Thyroid gland (tissue), 4 donors: ENCODE measurements at places on chromosomes 7 and 10. TPM values are rescaled to one million over a fixed set of nuclear protein-coding genes. Genes with fewer than 3 reads are reported as not detected.

MARCHF5 gene
- total RNA-seq, result 29.8 TPM

AGR2 gene
- total RNA-seq, result 23.9 TPM

SMO gene
- total RNA-seq, result 17.4 TPM

HOXA5 gene
- 2.7 TPM for total RNA-seq

GRCh38 chr7:33981226-33981625, 75.9 kb downstream of the BMPER start:
- no peak for DNase-seq

DNA sequence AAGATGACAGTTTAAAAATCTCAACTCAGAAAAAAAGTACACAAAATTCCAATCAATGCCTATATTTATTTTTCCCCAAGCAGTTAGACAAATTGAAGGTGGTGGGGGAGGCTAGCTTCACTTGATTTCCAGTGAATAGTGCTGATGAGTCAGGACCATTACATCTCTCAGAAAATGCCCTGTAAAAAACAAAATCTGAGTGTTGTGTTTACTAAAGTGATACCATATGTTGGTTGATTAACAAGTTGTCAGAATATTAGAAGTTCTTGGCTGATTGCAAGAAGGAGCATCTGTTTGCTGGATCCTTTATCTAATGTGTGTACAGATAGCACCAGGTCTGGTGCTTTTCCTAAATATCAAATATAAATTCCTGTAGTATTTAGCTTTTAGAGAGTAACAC, 31.3 kb upstream of the KIAA1217 start:
- no peak for DNase-seq

DNA sequence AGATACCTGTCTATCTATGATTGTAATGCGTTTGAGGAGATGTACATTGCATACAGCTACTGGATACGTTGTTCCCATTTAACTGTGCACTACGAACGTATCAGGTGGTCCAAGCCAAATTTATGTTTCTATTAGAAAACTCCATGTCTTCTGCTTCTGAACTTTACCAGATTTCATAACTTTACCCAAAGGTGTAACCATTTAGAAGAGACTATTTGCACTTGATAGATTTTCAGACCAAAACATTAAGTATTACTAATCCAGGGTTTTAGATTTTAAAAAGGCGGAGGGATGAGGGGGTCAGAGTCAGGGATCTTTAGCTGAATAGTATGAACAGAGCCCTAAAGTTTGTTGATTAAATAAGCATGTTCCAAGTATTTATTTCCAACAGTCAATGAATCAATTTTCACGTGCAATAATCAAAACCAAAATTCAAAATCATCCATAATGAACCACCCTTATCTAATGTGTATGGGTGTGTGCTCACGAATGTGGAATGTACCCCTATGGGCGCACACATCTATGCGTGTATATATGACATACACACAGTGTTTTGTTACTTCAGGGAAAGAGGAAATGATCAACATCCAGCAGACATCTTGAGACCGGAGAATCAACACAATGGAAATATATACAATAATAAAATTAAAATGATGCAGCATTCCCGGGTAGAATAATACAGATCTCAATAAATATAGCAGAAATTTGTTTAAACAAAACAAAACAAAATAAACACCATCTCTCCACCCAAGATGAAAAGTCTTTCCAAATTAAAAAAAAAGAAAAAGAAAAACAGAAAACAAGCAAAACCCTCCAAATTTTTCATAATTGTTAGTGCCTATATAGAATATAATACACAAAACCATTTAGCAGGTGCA, 3.4 kb downstream of the FEZF1 start:
- no peak for DNase-seq

GRCh38 chr10:70145166-70145665, 1.3 kb downstream of the TYSND1 start:
- DNase-seq, result peak; percentile 35

DNA sequence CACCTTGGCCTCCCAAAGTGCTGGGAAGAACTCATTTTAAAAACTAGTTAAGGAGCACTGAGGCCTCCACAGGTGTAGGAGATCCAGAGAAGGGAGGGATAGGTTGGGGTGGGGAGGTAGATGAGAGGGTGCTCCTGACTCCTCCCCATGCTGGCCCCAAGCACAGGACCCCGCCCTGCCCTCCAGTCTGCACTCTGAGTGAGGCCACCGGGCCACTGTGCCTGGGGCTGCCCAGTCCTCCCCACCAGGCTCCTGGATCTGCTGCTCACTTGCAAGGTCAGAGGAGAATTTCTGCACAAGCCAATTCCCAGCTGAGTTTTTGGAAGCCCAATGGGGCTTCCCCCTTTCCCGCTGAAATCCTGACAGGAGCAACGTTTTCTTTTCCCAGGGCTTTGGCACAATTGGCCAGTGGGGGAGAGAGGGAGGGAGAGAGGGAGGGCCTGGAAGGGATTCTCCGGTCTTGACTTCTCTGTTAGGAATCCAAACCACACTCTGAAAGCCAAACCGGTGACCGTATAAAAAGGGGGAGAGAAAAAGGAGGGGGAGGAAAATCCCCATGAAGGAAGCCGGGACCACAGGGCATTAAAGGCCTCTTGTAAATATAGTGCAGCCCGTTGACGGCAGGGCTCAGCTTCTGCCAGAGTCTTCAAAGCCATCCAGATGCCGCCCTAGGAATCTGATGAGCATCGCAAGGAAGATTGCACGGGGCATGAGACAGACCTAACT, 116.2 kb downstream of the SH3PXD2A start:
- DNase-seq, result no peak

GRCh38 chr10:71258446-71259145, 46.2 kb downstream of the UNC5B start:
- no peak for DNase-seq

- no peak for DNase-seq
These were observed 118.1 kb downstream of the SRI start for GRCh38 chr7:88101769-88102168.

GRCh38 chr10:14129770-14130169, 201.0 kb downstream of the FRMD4A start:
- no peak for DNase-seq

DNA sequence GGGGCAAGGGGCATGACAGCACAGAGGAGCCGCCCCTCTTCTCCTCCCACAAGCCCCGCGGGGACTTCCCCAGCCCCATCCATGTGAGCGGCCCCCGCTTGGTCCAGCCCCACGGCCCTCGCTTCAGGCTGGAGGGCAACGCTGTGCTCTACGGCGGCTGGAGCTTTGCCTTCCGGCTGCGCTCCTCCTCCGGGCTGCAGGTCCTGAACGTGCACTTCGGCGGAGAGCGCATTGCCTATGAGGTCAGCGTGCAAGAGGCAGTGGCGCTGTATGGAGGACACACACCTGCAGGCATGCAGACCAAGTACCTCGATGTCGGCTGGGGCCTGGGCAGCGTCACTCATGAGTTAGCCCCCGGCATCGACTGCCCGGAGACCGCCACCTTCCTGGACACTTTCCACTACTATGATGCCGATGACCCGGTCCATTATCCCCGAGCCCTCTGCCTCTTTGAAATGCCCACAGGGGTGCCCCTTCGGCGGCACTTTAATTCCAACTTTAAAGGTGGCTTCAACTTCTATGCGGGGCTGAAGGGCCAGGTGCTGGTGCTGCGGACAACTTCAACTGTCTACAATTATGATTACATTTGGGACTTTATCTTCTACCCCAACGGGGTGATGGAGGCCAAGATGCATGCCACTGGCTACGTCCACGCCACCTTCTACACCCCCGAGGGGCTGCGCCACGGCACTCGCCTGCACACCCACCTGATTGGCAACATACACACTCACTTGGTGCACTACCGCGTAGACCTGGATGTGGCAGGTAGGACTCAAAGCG, 5.1 kb downstream of the AOC1 start:
- DNase-seq, result no peak

DNA sequence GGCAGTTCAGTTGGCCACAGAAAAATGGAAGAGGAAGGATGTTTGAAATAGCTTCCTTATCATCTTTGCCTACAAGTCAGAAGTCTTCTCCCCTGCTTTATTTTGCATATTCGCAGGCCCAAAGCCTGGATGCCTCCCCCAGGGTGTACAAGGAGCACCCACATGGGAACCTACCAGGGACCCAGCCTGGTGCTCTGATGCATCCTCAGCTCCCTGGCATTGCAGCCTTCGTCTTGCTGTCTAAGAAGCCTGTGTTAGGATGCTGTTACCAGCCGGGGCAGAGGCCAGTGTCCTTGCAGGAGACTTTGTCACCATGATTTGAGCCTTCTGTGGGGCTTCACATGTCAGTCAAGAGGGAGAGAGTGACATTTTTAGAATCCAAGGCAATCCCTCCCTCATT, 27.0 kb upstream of the GPR26 start:
- DNase-seq, result no peak

GRCh38 chr7:94111009-94111408, 106.9 kb upstream of the BET1 start:
- no peak for DNase-seq

DNA sequence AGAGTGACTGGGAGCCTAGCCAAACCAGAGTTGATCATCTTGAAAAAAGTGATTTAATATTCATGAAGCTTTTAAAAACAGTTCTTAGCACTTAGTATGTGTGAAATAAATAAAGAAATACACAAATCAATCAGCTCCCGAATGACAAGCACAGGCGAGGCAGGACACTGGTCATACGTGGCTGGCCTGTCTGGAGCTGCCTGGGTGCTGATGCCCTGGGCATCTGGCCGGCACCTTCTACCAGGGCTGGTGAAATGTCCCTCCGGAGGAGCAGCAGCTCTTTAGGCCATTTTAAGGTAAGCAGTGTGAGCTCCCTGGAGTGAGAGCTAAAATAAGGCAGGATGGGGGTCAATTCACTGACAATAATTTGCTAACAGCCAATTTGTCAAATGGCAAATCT, 23.7 kb downstream of the IL15RA start:
- DNase-seq, result no peak

GRCh38 chr10:63666836-63667383, 145.7 kb downstream of the REEP3 start:
- DNase-seq, result no peak

- DNase-seq, result no peak
These were observed 12.4 kb downstream of the CBX3 start for GRCh38 chr7:26213807-26214515.

DNA sequence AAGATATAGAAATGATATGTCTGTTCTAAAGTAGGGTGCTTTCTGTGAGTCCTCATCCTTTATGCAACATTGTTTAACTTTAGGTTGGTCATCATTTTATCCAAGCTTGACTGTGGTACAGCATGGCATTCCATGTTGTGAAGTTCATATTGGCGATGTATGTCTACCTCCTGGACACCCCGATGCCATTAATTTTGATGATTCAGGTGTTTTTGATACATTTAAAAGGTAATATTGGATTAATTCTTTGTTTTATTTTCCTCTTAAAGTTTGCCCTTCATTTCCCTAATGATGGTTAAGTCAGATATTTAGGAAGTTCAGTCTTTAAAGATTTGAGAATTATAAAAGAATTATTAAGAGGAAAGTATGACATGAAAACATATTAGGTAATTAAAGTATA, 21.3 kb downstream of the HBP1 start:
- DNase-seq, result no peak
